Colonic mucosa (tissue), 4 donors: ENCODE measurements at places on chromosomes 1 and 21. TPM values are rescaled to one million over a fixed set of nuclear protein-coding genes. Genes with fewer than 3 reads are reported as not detected.

Gene SPRR2G
- not detected for total RNA-seq

Gene TDRD5
- 0.80 TPM for total RNA-seq

Gene ILDR2
- 2.7 TPM for total RNA-seq

Gene CFHR4
- total RNA-seq: not detected

Gene PTPN7
- total RNA-seq: 2.0 TPM

Gene ZNF695
- total RNA-seq: 1.2 TPM

Gene LCE3E
- total RNA-seq: not detected

Gene FBXO2
- total RNA-seq: 1.2 TPM

Gene SHE
- total RNA-seq: 3.9 TPM

Gene F13B
- not detected for total RNA-seq

Gene C1orf159
- 36.0 TPM for total RNA-seq

Gene AJAP1
- 0.42 TPM for total RNA-seq

Gene OR2T11
- not detected for total RNA-seq

Gene LDLRAD1
- total RNA-seq: not detected

Gene ITLN1
- total RNA-seq: 256 TPM

Gene TMEM183A
- 134 TPM for total RNA-seq

Gene DEPDC1
- total RNA-seq: 6.1 TPM

Gene PCSK9
- total RNA-seq: 48.9 TPM

Gene CA14
- total RNA-seq: 0.29 TPM
